Nasal cavity respiratory epithelium epithelial cell of viscerocranial mucosa (primary cell): ENCODE measurements at places on chromosomes 1 and 21. TPM values are rescaled to one million over a fixed set of nuclear protein-coding genes. Genes with fewer than 3 reads are reported as not detected.

Gene ATAD3C
- total RNA-seq: 0.34 and 1.1 TPM in 2 replicates

Gene RAB3B
- total RNA-seq: 1.3 and 2.1 TPM in 2 replicates

Gene PALMD
- 1.7 and 15.5 TPM in 2 replicates for total RNA-seq

Gene KRTAP13-3
- not detected in 2 replicates for total RNA-seq

Gene AXDND1
- total RNA-seq: under 0.01 and 0.07 TPM in 2 replicates

Gene SLX9
- total RNA-seq: 25.9 and 39.6 TPM in 2 replicates

Gene HSD3B2
- total RNA-seq: not detected in 2 replicates

Gene ETV3L
- total RNA-seq: not detected in 2 replicates

Gene F3
- 460 and 781 TPM in 2 replicates for total RNA-seq

Gene ANKRD65
- 4.4 and 18.2 TPM in 2 replicates for total RNA-seq

Gene LPAR3
- total RNA-seq: 42.4 and 46.8 TPM in 2 replicates

Gene ZFP69B
- total RNA-seq: 4.4 and 5.2 TPM in 2 replicates

Gene C1orf210
- total RNA-seq: 5.5 and 5.8 TPM in 2 replicates

Gene URB2
- 17.8 and 27.1 TPM in 2 replicates for total RNA-seq

Gene CRABP2
- total RNA-seq: 22.9 and 141 TPM in 2 replicates
